ENCODE measurements at places on chromosomes 5 and 9.

DNA sequence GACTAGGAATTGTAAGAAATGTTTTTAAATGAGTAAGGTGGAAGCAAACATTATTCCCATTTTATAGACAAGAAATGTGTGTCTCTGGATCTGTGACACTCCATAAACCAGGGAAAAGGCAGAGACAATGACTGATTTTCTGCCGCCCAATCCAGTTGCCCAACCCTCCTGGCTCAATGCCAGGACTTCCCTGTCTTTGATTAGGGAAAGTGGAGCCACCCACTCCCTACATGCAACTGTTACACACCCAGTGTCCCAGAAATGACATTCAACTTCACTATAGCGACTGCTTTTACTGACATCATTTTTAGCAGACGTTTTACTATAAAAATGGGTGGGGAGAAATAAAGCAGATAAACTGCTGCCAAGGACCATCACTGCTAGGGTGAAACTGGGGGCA lies 79.7 kb downstream of the THBS4 start:
- DNase-seq, result no peak

DNA sequence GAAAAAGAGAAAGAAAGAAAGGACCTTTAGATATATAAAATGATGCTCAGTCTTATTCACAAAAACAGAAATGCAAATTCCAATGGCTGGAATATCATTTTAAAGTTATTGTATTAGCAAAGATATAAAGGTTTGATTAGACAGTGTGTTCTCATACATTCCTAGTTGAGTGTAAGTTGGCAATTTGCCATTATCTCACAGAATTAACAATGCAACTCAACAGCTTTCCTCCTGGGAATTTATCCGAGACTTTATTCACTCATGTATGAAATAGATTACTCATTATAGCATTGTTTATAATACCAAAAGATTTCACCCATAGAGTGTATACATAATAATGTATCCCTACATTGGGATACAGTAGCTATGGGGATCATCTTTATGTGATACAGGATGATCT lies 27.1 kb upstream of the MLLT3 start:
- no peak for DNase-seq

GRCh38 chr5:2805080-2805479 lies 53.6 kb upstream of the IRX2 start:
- no peak for DNase-seq

DNA sequence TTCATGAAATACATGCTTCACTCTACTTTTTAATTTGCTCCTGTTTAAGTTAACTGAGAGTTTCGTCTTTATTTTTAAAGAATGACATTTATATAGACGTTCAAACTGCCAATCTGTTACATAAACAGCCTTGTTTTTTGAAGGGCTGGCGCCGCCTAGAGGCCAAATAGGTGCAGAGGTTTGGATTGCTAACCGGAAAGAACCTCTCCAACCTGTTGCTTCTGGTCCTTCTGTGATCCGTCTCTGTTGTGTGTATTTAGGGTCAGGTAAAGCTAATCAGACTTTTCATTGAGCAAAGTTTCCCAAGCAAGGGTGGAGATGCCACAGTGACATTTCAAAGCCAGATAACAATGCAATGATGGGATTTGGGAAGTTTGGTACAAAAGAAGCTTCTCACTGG lies 39.5 kb upstream of the GLIS3 start:
- peak; percentile 70 for DNase-seq

GRCh38 chr5:136035837-136036236 lies 7.0 kb downstream of the TGFBI start:
- no peak for DNase-seq

DNA sequence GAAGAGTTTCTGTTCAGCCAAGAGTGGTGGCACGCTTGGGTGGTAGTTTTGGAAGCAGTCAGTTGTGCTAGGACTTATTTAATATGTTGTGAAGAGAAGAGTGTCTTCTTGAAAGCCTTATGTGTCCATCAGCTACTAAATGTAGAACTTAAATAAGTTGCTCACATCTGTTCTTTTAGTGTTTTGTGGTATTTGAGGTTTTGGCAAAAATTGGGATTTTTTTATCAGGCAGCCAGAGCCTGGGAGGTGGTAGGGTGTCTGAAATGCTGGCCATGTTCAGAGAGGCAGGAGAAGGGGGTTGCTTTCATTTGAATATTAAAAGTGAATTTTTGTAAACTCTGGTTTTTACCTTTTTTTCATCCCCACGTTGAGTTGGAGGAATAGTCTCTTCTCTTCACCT lies 24.2 kb upstream of the ZBTB34 start:
- peak; percentile 18 for DNase-seq

DNA sequence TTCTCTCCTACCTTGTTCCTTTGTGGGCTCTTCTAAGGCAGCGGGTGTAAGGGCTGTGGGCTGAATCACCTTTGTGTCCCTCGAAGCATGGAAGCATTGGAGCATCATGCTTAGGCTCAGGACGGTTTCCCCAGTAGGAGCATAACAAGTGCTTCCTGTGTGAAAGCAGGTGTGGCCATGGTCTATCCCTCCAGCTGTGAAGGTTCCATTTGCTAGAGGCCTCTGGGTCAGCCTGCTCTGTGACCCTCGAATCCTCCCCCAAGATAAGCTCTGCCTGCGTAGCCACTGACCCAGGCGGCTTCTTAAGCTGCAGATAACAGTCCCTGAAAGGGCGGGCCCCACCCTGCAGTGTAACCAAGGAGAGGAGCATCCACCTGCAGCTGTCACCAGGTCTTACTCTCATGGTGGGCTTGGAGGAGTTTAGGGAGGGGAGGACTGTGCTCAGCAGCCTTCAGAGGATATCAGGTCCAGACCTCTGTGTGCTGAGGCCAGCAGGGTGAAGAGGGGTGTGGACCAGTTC lies 8.4 kb upstream of the NDST1 start:
- DNase-seq, result no peak

DNA sequence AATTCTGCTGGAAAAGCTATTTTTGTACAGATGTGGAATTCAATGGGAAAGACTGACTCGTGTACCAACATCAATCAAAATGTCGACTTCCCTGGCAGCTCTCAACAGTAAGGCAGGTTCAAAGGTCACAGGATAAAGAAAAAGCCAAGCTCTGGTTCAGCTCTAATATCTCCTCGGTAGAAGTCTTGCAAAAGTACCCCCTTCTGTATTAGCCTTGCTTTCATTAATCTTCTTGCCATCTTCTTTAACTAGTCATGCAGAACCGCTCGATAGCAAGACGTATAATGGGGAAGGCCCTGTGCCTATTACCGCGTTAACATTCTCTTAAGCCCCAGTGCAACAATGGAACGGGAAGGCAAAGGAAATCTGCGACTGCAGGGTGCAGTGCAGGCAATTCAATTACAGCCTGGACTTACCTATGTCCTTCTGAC lies 201.2 kb downstream of the GAPVD1 start:
- no peak for DNase-seq

DNA sequence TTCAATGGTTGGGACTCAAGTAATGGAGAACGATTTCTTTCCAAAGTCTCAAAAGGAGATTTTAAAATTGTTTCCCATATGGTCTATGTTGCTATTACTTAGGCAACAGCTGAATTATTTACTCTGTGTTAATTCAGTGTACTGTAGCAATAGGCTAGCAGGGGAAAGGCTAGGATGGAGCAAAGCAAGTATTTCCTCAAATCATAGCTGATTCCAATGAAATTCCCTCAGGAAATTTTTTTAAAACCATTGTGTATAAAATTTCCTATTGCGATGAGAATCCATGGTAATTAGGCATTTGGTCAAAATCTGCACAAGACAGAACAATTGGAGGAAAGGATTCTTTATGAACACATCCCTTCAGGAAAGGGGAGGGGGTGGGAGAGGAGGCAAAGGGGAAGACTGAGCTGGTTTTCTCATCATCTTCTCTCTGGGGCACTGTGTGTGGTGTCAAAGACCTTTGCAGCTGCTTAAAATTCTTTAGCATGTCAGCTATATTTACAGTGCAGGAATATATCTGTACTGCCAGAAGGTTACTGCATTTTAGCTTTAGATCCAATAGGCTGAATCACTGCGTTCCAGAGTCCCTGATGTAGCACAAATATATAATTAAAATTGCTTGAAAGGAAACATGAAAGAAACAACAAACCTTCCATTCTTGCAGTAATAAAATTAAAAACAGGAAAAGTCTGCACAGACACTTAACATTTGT lies 95.3 kb downstream of the ZNF608 start:
- peak; percentile 86 for DNase-seq

DNA sequence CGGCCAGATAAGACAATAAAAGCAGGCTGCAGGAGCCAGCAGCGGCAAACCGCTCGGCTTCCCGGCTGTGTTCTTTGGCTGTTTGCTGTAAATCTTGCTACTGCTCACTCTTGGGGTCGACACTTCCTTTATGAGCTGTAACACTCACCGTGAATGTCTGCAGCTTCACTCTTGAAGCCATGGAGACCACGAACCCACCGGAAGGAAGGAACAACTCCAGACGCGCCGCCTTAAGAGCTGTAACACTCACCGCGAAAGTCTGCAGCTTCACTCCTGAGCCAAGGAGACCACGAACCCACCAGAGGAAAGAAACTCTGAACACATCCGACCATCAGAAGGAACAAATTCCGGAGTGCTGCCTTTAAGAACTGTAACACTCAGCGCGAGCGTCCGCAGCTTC lies 451.7 kb downstream of the AGTPBP1 start:
- DNase-seq, result no peak

- DNase-seq, result no peak
Measured at GRCh38 chr5:176317534-176318374, 43.8 kb downstream of the KIAA1191 start.

DNA sequence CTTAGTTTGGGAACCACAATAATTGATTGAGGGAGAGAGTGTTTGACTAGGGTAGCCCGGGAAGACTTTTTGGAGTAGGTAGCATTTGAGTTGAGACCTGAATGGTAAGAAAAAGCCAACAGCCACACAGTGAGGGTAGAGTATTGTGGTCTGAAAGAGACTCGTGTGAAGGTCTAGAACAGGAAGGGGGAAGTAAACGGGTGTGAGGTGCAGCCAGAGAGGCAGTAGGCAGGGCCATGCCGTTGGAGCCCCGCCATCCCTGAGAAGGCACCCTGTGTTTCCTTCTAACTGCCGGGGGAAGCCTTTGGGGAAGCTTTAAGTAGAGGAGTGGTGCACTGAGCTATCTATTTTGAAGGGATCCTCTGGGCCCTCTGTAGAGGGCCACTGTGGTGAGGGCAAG lies 3.5 kb upstream of the F2RL2 start:
- DNase-seq, result no peak

GRCh38 chr5:143139585-143139984 lies 263.9 kb downstream of the NR3C1 start:
- no peak for DNase-seq

- peak; percentile 60 for DNase-seq
Measured at GRCh38 chr5:59587489-59588337, 305.8 kb downstream of the PDE4D start.

- DNase-seq, result no peak
Measured at GRCh38 chr9:113574441-113575262, 111.1 kb downstream of the RGS3 start.

DNA sequence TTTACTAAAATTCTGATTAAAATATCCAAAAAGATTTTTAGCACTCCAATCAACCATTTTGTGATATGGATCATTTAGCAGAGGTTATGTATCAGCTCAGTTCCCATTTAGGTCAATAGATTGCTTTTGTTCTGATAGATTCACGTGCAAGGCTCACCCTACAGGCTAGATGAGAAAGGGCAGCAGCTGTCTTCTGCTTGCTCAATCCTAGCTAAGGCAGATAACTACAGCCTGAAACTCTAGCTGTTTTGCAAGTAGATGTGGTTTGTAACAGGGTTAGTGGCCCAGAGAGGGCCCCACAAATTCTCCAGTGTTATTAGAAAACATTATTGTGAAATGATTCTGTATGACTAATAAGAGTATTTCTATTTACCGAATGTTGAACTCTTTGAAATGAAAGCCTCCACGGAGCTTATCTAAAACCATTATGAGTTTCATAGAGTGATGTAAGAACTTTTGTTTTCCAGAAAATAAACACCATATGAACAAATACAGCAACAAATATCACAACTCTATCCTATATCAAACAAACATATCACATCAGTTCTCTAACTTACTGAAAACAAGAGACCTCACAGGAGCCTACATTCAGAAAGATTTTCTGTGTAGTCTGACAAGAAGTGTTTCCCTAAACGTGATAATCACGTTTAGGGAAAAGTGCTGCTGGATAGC lies 841.9 kb upstream of the ACO1 start:
- peak; percentile 2 for DNase-seq
